ENCODE measurements at places on chromosomes 1 and 21. TPM values are rescaled to one million over a fixed set of nuclear protein-coding genes. Genes with fewer than 3 reads are reported as not detected.

The PROK1 gene
- total RNA-seq, result not detected

The HSD11B1 gene
- total RNA-seq, result 0.42 TPM

The F13B gene
- not detected for total RNA-seq

The DNASE2B gene
- not detected for total RNA-seq

The KAZN gene
- total RNA-seq, result 4.2 TPM

The CENPL gene
- 12.8 TPM for total RNA-seq

The ITLN1 gene
- total RNA-seq, result not detected

The BLZF1 gene
- 12.8 TPM for total RNA-seq

The TMEM82 gene
- not detected for total RNA-seq

The OXCT2 gene
- total RNA-seq, result 0.30 TPM

The ST6GALNAC3 gene
- total RNA-seq, result 0.77 TPM

The SLC6A17 gene
- 4.1 TPM for total RNA-seq

The MROH9 gene
- not detected for total RNA-seq

The CFAP141 gene
- not detected for total RNA-seq

The KCNE2 gene
- not detected for total RNA-seq

The SNRPE gene
- total RNA-seq, result 219 TPM

The PUM1 gene
- total RNA-seq, result 33.8 TPM

The DR1 gene
- 27.9 TPM for total RNA-seq

The DTL gene
- 17.4 TPM for total RNA-seq

The OR2M5 gene
- not detected for total RNA-seq

The KCNK1 gene
- total RNA-seq, result 25.2 TPM

The FAM72B gene
- 5.9 TPM for total RNA-seq

Data from A549 treated with Mapracorat at 1 μM for 4 hours (cell line).